ENCODE measurements at places on chromosomes 5 and 9.
A peak's percentile ranks its signal among the peaks of the same experiment; 100 is the strongest.

- DNase-seq: peak; percentile 75
Observed at GRCh38 chr9:35553670-35554543, 51.2 kb upstream of the TESK1 start.

DNA sequence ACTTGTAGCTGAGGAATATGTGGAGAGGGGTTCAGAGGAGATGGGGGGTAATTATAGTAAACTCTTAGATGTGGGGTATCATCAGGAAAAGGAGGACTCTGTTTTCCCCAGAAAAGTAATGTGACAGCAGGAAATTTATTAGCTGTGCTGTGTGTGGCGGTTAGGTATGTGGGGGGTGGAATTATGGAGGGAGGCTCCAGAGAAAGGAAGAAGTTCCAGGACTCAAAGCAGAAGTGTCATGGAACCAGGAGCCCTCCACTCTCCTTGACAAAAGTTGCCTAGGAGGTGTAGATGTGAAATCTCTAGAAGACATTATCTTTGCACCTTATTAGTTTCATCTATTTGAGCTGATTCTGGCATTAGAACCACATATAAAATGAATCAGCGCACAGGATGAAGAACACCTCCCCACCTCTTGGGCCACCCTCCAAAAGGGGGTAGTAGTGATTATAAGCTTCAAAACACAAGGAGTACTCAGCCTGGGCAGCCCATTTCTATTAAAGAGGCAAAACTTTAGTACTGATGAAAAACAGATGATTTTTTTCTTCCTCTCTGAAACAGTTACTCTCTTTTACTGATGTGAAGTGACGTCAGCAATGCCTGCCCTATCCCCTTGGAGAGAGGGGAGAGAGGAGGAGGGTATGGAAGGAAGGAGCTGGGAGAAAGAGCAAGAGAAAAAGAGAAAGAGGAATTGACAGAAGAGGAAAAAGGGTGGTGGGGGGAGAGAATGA lies 18.2 kb downstream of the NR2F1 start:
- no peak for DNase-seq

DNA sequence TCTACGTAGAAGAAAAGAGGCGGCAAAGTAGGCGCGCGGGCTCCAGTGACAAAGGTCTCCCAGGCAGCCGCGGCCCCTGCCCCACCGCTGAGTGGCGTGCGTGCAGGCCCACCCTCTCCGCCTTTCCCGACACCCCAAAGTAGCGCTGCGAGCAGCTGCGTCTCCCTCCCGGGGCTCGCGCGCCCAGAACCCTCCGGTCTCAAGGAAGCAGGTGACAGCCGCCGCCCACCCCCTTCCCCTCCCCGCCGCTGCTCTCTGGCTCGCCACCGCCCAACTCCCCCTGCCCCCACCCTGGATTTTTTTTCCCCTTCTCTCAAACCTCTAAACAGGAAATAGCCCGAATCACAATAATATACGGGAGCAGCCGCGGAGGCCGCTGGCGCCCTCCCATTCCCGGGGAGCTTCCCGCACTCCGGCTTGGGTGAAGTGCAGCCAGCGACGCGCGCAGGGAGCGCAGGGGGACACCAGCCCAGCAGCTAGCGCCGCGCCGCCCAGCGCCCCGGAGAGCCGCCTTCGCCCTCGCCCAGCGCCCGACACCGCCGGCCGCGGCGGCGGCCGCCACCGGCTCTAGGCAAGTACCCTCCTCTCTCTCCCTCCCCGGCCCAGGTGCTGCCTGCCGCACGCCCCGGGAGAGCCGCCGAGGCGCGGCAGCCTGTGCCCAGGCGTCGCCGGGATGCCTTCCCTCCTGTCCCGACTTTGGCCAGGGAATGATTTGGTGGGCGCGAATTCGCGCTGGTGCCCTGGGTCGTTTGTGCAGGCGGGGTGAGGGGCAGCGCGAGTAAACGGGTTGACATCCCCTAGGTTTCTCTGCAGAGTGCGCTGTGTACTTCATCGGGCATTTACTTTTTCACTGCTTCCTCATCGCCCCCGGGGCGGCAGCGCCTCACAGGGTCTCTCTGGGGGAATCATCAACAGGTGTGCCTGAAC lies 52.7 kb upstream of the TJP2 start:
- DNase-seq: peak; percentile 47

- no peak for DNase-seq
Observed at GRCh38 chr5:9655641-9656040, 25.5 kb upstream of the TAS2R1 start.

DNA sequence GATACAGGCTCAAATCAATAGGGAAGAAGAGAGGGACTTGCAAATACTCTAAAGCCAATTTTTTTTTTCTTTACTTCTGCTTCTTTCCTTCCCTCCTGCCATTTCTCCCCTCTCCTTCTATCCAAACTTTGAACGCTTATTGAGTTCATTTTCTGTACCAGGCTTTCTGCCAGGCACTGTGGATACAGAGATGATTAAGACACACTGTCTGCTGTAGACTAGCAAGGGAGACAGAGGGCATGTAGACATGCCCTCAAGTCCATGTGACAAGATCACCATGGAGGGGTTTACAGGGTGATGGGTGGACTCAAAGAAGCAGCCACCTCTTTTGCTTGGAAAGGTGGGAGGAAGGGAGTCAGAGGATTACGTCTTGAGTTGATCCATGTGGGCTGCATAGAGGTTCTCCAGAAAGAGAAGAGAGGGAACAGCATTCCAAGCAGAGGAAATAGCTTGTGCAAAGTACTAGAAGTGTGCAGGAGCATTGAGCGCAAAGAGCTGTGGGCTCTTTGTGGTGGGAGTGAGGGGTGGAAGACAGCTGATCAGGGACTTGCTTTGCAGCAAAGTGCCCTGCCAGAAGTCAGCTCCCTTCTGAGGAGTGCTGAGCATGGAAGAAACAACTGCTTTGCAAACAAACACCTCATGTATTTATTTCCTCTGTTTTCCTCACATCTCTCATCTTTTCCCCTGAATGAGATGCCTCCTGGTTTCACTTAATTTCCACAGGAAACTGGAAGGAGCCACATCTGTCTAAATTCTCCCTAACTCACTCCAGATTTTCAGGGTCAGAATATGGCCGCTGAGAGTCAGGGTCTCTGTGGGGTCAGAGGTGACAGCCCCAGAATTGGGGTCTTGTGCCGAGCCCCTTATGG lies 64.4 kb upstream of the COL15A1 start:
- no peak for DNase-seq

DNA sequence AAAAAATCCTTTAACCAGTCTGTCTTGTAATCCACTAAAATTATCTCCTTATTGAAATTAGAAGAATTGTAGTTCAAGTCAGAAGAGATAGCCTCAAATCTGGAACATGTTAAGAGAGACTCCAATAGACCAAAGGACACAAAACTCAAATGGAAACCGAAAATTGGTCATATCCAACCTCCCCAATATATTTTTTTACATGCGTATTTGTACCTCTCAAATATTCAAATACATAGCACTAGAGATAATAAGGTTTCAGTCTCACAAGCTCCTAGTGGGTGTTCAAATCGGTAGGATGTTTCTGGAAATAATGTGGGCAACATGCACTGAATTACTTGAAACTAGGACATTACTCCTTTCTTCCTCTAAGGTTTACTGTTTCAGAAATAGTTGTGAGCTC lies 33.5 kb downstream of the EPB41L4A start:
- DNase-seq: no peak

DNA sequence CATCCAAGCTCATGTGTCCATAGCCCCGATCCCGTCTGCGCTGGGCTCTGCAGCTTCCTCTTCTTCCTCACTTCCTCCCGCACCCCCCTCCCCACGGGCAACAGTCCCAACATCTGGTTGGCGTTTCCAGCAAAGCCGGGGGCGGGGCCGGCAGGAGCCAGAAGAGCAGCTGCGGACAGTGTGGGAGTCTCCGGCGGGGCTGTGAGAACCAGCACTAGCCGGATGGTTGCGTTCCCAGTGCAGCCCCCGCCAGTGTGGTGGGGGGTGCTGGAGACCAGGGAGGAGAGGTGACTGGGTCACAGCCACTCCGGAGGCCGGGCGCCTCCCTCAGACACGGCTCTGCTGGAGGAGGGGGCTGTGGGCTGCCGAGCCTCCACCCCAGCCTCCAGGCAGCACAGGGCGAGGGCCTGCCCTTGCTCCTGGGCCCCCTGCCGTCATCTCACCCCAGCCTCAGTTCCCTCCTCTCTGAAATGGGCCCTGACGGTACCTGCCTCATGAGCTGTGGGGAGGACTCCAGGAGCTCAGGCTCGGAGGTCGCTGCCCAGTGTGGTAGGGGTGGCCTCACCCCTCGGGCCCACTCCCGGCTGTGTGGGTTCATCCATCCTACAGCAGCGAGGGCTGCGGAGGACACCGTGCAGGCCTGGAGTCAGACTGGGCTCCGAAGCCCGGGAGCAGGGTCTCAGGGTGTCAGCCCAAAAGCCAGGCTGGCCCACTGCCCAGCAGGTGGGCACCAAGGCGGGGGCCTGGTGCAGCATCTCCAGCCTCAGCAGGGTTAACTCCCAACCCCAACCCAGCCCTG lies 41.5 kb upstream of the NOTCH1 start:
- DNase-seq: peak; percentile 20

GRCh38 chr9:107218829-107219485 lies 64.1 kb upstream of the RAD23B start:
- DNase-seq: no peak

DNA sequence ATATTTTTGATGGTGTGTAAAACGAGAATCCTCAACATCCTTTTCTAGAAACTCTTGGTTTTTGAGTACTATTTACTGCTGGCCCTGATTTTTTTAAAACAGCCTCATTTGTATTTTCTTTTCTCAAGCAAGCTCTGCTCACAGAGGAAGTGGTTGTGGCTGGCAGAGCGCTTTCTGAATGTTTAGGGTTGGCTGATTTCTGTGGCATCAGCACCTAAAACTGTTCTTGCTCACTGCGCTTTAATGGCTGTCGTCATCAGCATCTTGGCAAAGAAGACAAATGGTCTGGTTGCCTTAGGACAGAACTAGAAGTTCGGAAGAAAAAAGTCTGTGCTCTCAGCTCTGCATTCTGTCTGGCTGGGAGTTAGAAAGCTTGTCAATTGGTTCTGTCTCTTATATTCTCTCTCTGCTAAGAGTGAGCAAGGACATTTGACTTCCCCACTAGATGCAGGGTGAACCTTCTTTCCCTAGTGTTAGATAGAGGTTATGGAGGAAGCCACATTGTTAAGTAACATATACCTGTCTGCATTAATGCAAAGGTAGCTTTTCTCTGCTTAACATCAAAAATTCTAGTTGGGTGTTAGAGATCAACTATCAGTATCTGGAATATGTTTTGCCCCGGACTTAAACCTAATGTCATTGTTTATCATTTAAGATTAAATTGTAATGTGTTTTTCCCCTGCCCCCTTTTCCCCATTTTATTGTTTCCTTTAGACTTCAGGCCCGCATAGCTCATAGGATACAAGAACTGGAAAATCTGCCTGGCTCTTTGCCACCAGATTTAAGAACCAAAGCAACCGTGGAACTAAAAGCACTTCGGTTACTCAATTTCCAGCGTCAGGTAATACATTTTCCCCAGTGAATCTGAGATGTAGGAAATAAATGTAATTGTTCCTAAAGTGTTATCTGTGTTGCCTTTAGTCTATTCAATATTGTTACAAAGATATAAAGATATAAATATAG lies 39.0 kb downstream of the SMARCA2 start:
- DNase-seq: peak; percentile 33

GRCh38 chr5:38079620-38080402 lies 178.5 kb upstream of the EGFLAM start:
- DNase-seq: no peak

DNA sequence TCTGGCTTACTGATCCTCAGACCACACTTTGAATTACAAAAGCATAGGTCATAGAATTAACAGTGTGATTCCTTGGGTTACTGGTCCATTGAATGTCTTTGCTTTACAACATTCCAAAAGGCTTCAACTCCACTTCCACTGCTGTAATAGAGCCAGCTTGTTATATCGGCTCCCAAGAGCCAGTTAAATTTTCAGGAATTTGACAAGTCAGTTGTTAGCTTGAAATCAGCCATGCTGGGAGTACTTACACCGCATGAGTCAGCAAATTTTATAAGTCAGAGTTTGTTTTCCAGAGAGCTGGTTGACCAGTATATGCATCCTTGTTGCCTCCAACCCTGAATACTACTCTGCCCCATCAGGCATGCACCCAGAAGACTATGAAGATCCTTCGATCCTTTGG lies 73.1 kb downstream of the FOXB2 start:
- DNase-seq: peak; percentile 13

DNA sequence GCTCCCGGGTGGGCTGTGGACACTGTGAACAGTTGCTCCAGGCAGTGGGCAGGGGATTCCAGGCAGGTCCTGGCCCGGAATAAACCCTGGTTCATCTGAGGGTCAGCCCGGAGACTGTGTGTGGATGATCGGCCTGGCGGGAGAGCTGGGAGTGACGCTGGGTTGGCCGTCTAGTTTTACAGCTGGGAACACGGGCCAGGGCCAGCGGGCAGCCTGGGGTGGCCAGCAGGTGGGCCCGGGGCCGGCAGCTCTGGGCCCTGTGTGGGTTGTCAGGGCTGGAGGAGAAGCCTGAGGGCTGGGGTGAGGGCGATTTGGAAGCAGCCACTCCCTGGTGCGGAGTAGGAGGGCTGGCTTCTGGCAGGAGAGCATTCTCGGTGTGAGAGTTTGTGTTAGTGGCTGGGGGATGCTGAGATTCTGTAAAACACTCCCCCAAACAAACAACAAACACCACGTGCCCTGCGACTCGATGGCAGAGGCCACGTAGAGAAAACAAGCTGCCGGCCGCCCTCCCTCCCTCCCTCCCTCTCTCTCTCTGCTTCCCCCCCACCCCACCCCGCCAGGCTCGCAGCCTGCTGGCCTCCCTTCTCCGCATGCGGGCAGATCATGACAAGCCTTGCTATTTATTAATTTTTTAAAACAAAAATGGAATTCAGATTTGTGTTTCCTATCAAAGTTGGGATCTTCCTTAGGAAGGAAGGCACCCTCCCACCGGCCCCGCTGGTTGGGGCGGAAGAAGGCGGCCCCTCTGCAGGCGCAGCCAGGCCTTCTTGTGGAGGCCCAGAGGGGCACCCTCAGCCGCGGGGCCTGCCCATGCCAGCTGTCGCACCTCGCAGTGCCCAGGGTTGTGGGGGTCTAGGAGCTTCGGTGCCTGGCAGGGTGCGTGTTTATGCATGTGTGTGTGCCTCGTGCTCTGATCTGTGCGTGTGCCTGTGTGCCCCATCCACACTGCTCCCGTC lies 49.5 kb downstream of the RXRA start:
- DNase-seq: no peak

DNA sequence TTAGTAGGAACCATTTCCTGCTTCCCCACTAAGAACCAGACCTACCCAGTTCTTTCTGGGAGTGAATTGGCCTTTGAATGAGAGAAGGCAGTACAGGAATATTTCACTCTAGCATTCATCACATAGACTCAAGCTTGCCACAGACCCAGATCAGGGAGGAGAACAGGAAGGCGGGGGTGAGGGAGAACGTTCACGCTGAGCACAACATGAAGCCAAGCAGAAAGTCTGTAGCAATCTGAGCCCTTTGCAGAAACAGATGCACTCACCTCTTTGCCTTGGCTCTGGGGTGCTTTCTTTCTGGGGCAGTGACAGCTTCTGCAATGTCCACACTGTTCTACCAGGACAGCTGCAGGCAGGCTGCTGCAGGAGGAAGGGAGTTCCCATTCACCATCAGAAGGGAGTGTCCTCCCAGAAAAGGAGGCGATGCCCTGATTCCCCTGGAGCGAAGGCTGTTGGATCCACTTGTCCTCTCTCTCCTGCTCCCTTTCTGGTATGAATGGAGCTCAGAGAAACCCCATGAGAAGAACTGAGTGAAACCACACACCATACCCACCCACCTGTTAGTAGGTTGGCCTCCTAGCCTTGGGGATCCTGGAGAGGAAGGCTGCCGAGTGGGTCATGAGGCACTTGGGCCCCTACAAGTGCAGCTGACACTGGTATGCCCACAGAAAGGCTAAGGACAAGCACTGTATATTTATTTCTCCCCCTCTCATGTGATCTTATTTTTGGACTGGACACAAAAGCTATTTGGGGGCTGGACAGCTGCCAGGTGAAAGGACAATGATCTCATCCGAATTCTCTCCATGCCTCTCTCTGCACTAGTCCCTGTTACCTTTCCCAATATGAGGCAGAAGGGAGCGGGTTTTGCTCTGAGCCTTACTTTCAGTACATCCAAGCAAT lies 11.7 kb upstream of the FGF1 start:
- DNase-seq: no peak
